ENCODE measurements at places on chromosomes 16 and 17. TPM values are rescaled to one million over a fixed set of nuclear protein-coding genes. Genes with fewer than 3 reads are reported as not detected.

Gene MYH8
- 0.70 TPM for polyA plus RNA-seq

Gene ABCA8
- 3.8 TPM for polyA plus RNA-seq

Gene KRTAP4-6
- not detected for polyA plus RNA-seq

Gene IL34
- 0.93 TPM for polyA plus RNA-seq

Gene TRAPPC1
- 129 TPM for polyA plus RNA-seq

Gene HAS3
- polyA plus RNA-seq: 4.9 TPM

Gene RNU2-1
- 1.6 TPM for polyA plus RNA-seq

Gene PROCA1
- 6.3 TPM for polyA plus RNA-seq

Gene ENGASE
- polyA plus RNA-seq: 28.7 TPM

Gene TEX14
- 0.47 TPM for polyA plus RNA-seq

Gene GRB7
- polyA plus RNA-seq: 40.5 TPM

Gene ATP6V0A1
- 54.7 TPM for polyA plus RNA-seq

Gene BRIP1
- polyA plus RNA-seq: 11.7 TPM

Gene TBC1D3G
- polyA plus RNA-seq: not detected

Gene CA7
- polyA plus RNA-seq: 0.39 TPM

Gene KREMEN2
- polyA plus RNA-seq: 1.0 TPM

Gene ANKRD40CL
- polyA plus RNA-seq: 0.18 TPM

Gene MMP28
- polyA plus RNA-seq: 2.2 TPM

Gene CCL16
- polyA plus RNA-seq: 0.09 TPM

Gene NOG
- polyA plus RNA-seq: 1.4 TPM

Gene HES7
- not detected for polyA plus RNA-seq

Gene GSG1L
- polyA plus RNA-seq: 0.74 TPM

Gene ADAM11
- polyA plus RNA-seq: 2.6 TPM

Gene NIP7
- 32.0 TPM for polyA plus RNA-seq

Gene PGAP6
- polyA plus RNA-seq: 56.8 TPM

Gene CES3
- 1.8 TPM for polyA plus RNA-seq

Gene HCRT
- polyA plus RNA-seq: not detected

Gene CLEC19A
- polyA plus RNA-seq: not detected

Gene KRT40
- polyA plus RNA-seq: not detected

Gene TNFSF12
- 32.5 TPM for polyA plus RNA-seq

Gene SHBG
- 5.7 TPM for polyA plus RNA-seq

Gene GHDC
- 11.5 TPM for polyA plus RNA-seq

Gene NLRC5
- 2.1 TPM for polyA plus RNA-seq

Gene MMP15
- polyA plus RNA-seq: 14.4 TPM

Gene GGT6
- polyA plus RNA-seq: 6.1 TPM

Gene PSMB3
- polyA plus RNA-seq: 123 TPM

Gene KRTAP3-1
- polyA plus RNA-seq: not detected

Gene SBK1
- polyA plus RNA-seq: 16.5 TPM

Measured in right renal pelvis (tissue), 4 donors.